ENCODE measurements at places on chromosomes 7 and 10.

DNA sequence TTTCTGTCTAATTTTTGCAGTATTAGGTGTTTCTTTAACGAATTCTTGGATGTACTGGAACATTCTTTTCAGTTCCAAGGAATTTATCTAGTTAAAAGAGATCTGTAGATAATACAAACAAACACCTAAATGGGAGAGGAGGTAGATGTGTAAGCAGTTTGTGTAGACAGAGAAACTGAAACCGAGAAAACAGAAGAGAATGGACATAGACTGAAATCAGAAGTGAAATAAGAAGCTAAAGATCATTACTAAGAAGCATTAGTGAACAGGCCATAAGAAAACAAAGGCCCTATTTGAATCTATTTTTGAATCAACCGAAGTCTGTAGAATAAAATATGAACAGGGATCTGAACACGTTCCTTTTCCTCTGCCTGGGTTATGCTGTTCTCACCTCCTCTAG lies 26.5 kb upstream of the TMEM229A start:
- DNase-seq = no peak

DNA sequence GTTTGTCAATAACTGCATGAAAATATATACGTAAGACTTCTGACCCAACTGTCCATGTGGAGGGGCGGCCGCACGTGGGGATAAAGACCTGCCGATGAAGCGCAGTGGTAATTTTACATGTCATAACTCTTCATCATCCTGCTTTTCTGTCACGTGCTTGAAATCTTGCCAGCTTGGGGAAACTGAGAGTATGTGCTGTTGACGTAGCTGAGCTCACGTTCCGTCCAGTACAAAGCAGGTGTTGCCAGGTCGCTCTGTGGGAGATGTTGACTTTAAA lies 105.1 kb downstream of the INPP5A start:
- no peak for DNase-seq

DNA sequence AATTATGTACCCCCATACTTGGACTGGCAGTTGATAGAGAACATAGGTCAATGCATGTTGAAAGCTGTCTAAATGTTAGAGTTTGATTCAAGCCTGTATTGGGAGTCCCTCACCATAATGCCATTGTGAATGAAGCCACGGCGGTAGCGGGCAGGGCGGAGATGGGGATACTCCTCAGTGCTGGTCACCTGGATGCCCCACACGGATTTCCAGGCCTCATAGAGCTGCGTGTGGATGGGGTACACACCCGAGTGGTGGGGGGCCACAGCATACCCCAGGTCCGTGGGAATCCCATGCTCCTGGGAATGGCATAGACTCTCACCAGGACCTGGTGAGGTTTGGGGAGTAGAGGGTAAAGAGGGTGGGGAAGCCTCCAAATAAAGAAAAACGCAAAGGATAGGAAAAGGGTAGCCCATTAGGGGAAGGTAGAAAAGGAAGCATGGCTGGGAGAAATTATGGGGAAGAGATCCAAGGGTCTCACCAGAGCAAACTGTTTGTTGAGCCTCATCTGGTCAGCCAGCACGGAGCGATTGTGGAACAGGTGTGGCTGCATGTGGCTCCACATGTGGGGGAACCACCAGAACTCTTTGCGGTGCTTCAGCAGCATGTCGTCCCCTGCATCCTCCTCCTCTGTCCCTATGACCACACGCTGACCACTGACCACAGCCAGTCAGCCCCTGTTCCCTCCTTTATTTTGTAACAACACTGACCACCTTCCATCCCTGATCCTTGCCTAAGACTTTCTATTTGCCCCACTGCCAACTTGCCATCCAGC lies 5.0 kb downstream of the NDST2 start:
- no peak for DNase-seq

- no peak for DNase-seq
Measured at GRCh38 chr10:48636901-48637300, 32.0 kb upstream of the ARHGAP22 start.

DNA sequence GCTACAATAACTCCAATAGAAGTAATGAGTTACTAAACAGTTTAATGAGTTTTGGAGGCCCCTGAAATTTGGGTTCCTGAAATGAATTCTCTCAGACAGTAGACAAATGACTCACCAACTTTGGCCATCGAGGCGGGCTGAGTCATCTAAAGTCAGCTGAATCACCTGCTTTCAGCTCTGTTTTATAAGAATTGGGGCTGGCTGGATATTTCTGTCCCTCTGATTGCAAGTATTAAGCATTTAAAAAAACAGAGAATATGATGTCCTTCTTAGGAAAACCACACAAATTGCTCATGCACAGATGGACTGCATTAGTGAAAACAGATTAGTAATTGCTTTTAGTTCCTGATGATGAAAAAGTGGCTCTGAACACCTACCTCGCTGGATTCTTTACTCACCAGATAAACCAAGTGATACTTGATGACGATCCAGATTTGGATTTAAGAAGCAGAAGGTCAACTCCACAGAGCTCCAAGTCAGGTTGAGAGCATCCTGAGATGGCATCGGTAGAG lies 59.1 kb downstream of the ZNF365 start:
- DNase-seq = peak; percentile 59

DNA sequence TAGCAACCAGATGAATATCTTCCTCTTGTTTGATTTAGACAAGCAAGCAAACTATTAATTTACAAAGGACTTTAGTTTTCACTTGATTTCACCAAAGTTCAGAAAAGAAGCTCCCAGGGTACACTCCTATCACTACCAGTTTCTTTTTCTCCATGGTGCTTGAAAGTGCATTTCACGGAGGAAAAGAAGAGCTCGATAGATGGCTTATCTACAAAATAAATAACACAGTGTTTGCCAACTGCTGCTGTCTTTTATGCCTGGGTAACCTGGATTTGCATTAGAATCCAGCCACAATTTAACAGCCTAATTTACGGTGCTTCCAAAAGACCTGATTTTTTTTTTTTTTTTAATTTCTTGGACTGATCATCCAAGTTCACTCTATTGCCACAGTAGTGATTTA lies 275.7 kb downstream of the GPR37 start:
- no peak for DNase-seq

DNA sequence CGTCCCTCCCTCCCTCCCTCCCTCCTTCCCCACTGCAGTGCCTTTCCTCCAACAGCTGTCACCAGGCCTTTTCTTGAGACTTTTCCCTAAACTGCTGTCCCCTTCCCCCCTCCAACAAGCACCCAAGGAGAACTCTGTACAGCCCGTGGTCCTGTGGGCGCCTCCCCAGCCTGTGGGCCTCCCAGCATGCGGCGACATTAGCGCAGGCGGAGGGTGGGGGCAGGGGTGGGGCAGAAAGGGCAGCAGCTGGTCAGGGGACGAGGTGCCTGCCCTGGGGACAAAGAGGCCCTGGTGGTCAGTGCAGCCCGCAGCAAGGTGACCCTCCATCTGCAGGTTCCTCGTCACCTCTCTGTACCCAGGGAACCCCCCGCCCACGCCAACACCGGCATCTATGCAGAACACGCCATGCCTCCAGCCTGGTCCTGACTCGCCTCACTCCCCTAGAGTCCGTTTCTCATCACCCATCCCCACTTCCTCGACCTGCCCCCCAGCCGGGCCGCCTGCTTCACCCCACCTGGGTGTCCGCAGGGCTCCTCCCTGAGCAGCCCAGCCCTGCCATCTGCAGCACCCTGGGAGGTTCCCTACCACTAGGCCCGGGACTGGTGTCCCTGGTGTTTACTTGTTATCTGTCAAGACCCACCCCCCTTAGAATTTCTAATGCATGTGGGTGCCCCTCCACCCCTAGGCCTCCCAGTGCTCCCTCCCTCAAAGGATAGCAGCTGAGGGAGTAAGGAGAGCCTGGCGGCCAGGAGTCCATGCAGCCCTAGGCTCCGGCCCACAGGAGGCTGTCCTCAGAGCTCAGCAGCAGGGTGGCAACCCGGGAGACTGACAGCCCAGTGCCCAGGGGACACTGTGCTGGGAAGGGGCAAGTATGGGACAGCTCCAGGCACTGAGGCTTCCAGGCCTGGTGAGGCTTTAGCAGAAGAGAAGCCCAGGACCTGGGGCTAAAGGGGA lies 147.8 kb downstream of the ARHGAP22 start:
- DNase-seq = no peak

GRCh38 chr10:68224810-68225209 lies 7.1 kb downstream of the ATOH7 start:
- DNase-seq = no peak

DNA sequence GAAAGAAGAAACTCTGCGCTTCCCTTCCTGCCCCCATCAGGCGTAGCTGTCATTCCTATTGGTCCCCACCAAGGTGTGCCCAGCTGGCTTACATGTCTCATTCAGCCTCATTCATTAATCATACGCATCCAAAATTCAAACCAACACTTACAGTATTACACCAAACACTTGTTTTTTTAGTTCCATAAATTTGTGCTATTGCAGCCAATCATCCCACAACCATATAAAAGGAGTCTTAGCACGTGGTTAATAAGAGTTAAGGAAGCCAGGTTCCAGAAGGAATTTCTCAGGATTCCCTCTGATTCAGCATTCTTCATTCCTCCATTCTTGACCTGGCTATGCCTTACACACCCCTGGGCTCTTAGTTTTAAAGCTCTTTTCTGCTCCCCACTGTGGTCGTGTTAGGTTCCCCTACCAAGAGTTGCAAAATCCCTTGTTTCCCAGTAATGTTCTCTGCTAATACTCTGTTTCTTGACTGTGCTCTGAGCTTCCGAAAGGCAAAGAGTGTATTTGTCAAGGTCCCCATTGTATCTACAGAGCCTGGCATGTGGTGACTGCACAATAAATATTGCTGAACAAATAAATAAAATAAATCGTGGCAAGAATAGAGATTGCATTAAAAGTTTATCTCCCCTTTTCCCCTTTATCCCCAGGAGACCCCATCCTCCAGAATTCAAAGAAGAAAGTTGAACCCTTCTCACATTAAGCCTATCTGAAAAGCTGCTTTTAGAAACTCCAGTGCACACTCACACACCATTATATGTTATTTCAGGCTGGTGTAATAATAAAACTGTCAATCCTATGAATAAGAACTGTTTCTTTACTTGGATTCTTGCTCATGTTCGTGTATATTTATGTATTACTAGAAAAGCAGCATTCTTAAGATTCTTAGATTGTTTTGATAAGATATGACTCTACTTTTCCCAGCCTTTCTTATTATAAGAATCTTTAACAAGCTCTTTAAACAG lies 514.4 kb downstream of the INHBA start:
- DNase-seq = no peak

Data from thoracic aorta (tissue), 2 donors.